ENCODE measurements at places on chromosomes 7 and 10.

GRCh38 chr7:74441801-74442200, 11.9 kb upstream of the GTF2IRD1 start:
- no peak for DNase-seq

GRCh38 chr10:89301232-89301631, 614 bp upstream of the IFIT2 start:
- no peak for DNase-seq

DNA sequence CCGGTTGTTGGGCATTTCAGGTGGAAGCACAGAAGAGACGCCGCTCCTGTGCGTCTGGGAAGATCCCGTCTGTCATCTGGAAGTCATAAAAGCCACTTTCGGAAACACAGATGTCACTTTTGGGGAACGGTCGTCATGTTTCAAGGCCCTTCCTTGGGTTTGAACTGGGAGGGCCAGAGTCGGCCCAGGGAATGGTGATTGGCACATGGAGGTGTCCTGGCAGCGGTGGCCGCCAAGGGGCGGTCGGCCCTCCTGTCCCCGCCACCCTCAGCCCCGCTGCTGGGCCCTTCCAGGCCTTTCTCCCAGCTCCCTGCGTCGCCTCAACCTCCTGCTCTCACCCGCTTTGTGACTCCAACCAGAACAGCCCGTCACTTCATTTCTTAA, 115.2 kb upstream of the SFMBT2 start:
- no peak for DNase-seq

DNA sequence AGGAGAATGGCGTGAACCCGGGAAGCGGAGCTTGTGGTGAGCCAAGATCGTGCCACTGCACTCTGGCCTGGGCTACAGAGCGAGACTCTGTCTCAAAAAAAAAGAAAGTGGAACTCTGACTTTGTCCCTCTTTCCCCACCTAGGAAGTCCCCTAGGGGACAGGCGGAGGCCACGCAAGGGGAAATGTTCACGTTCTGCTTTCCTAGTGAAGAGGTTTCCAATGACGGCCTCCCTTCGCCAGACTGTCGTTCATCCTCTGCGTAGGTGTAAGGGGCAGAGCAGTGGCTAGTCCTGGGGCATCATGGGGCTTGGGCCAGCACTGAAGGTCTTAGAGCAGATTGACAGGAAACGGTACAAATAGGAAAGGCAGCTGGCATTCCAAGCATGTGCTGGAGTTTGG, 30.6 kb downstream of the SUFU start:
- DNase-seq, result no peak

- DNase-seq, result no peak
These were observed 83.3 kb upstream of the KLF6 start for GRCh38 chr10:3868271-3868664.

GRCh38 chr7:105672801-105673200, 91.5 kb upstream of the EFCAB10 start:
- no peak for DNase-seq

DNA sequence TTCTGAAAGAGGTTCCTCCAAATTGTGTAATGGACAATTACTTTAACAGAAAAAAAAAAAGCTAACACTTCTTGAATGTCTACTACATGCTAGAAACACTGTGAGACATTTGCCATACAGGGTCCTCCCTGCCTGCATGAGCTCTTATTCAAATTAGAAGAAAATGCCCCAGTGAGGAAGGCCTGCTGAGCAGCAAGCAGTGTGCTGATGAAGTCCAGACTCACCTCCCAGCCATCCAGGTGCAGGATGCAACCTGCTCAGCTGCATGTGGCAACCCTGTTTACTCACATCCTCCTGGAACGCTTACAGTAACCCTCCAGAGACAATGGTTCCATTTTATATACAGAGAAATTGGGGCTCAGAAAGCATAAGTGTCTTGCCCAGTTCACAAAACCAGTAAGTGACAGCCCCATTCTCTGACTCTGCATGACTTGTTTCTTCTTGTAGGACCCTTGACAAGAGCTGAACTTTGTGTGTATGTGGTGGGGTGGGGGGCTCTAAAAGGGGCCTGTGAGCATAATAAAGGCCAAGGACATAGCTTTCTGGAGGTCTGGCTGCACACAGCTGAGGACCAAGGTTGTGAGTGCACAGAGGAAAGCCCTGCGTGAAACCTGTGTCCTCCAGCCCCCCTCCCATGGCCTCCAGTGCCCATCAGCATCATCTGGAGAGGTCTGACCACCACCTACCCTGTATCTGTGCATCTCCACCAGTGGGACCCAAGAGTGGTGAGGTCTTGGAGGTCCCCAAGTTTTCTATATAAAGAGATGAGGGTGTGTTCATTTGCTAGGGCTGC, 387.8 kb downstream of the GRID1 start:
- DNase-seq, result no peak

GRCh38 chr7:130430841-130431666, 9.8 kb downstream of the CEP41 start:
- DNase-seq, result no peak

DNA sequence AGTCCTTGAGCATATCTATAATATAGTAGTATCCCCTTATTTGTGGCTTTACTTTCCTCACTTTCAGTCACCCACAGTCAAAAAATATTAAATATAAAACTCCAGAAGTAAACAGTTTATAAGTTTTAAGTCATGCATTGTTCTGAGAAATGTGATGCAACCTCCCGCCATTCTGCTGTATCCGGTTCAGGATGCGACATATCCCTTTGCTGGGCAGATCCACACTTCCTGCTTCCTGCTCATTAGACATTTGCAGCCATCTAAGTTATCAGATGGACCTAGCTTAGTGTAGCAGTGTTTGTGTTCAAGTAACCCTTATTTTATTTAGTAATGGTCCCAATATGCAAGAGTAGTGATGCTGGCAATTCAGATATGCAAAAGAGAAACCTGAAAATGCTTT, 38.9 kb upstream of the BMS1 start:
- DNase-seq, result no peak

GRCh38 chr10:79374312-79375191, 27.3 kb downstream of the PPIF start:
- peak; percentile 62 for DNase-seq

- no peak for DNase-seq
These were observed 67.3 kb upstream of the VOPP1 start for GRCh38 chr7:55639640-55640039.

- DNase-seq, result no peak
These were observed 10.1 kb downstream of the CHN2 start for GRCh38 chr7:29204491-29205272.

GRCh38 chr10:5809527-5810154, 3.6 kb downstream of the GDI2 start:
- DNase-seq, result no peak
